ENCODE measurements at places on chromosomes 7 and 10.
A peak's percentile ranks its signal among the peaks of the same experiment; 100 is the strongest.

DNA sequence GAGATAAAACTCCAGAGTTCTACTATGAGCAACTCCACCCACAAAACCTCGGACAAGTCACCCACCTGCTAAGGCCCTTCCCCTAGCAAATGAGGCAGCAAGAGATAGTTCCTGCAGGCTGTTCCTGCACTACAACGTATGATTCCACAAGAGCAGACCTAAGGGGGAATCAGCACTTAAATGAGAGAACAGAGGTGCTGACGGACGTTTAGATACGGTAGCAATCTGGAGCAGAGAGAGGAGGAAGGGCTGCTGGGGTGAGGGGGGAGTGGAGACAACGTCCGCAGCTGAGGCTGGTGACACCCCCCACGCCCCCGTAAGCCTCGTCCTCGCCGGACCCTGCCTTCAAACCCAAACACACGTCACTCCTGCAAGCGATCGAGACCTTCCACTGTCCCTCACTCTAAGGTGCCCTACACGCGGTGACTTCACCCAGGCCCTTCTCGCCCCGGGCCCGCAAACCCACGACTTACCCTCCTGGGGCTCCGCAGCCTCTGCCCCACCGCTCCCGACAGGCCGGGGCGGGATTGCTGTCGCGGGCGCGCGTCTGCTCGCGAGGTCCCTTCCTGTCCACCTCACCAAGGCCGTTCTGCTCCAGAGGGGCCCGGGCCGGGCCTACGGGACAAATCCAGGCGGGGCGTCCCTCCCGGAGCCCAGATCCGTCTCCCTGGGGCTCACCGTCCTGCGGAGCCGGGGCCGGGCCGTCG is 635 bp downstream of the ZNF12 start:
- DNase-seq: peak; percentile 22

DNA sequence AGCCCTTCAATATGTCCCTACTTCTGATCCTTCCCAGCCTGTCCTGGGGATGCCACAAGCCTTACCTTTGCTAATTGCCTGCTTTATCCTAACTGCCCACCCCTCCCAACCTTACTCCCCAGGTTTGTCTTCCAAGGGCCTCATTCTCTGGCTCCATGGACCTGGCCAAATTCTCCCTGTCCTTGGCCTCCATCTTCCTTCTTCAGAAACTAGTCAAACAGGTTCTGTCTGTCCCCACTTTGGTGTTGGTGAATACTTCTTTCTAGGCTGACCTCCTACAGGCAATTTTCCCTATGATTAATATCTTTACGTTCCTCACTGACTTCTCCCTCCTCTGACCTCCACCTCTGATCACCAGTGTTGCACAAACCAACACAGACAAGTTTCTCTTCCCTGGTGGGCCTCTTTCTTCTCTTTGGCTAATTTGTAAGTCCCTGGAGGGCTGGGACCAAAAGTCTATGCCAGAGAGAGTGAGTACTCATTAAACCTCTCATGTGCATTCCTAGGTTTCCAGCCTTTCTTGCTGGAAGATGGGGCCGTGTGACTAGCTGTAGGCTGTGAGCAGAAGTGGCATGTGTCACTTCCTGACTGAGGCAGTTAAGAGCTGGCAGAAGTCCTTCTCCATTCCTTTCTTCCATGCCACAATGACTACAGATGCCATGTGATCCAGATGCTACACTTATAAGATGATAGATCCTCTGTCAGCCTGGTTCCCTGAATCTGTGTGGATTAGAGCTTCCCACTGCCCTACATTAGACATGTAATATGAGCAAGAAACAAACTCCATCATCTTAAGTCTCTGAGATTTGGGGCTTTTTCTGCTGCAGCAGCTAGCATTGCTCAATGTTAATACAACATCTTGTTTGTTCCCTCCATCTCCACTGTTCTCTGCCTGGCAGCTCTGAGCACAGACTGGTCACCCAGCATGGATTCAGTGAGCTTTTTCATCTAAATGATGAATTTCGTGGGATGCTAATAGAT is 382.7 kb downstream of the RPS24 start:
- DNase-seq: no peak

GRCh38 chr7:3980300-3980643 is 679.2 kb downstream of the SDK1 start:
- no peak for DNase-seq

DNA sequence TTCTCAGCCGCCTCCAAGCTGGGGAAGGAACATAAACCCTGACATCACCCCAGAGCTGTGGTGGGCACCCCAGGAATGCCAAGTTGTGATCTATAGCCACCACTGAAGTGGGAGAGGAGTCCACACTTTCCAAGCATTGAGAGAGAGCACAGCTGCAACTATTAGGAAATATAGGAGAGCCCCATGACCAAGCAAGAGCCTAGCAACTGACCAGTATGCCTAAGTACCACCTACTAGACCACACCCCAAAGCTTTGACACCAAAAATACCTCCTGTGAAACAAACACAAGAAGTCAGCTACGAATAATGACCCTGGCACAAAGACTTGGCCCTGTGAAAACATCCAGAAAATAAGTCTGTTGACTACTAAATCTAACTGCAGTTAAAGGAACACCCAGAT is 804.1 kb upstream of the IGFBP3 start:
- DNase-seq: no peak

GRCh38 chr7:68309271-68309670 is 1289.0 kb upstream of the AUTS2 start:
- no peak for DNase-seq

- no peak for DNase-seq
Measured at GRCh38 chr10:98488669-98489430, 42.1 kb upstream of the HPS1 start.

- no peak for DNase-seq
Measured at GRCh38 chr10:127532659-127533058, 16.4 kb upstream of the NPS start.

- DNase-seq: no peak
Measured at GRCh38 chr7:35355199-35355598, 101.3 kb upstream of the TBX20 start.

- no peak for DNase-seq
Measured at GRCh38 chr10:5106553-5106952, 12.3 kb downstream of the AKR1C3 start.

DNA sequence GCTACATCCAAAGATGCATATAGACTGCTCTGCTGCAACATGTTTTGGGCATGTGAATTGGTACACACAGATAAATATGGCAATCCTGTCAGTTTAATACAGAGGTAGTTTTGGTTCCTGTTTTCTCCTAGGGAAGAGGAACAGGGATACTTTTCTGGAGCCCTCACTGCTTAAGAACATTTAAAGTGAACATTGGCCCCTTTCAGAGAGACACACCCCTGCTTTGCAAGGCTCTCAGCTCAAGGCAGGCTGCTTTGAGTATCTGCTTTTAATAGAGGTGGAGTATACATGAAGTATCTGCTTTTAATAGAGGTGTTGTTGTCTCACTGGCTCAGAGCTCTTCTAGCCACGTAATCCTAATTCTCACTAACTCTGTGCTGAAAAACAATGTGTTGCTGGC is 38.9 kb downstream of the CYP51A1 start:
- no peak for DNase-seq

GRCh38 chr7:105990727-105991453 is 27.8 kb downstream of the CDHR3 start:
- DNase-seq: no peak

DNA sequence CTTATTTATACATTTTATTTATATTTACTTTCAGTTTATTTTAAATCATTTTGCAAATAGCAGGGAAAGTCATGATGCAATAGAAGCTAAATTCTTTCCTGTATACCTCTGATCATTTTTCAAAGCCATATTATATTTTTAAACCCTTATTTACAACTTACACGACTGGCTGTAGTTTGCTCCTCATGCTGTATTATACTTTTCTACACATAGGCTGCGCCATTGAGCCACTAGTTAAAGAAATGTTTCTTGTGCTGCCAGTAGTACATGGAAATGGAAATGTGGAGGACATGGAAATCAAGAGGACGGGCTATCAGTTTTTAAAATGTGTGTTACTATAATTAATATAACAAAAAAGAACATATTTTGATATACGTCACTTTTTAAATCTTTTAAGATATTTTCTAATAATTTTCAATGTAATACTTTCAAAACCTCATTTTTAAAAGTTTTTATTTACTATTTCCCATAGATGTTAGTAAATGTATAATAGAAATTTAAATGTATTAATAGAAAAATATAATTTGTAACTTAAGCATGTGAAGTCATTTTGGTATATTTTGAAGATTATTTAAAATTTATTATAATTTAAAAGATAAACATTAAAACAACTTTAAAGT is 118.5 kb downstream of the VTI1A start:
- DNase-seq: no peak

DNA sequence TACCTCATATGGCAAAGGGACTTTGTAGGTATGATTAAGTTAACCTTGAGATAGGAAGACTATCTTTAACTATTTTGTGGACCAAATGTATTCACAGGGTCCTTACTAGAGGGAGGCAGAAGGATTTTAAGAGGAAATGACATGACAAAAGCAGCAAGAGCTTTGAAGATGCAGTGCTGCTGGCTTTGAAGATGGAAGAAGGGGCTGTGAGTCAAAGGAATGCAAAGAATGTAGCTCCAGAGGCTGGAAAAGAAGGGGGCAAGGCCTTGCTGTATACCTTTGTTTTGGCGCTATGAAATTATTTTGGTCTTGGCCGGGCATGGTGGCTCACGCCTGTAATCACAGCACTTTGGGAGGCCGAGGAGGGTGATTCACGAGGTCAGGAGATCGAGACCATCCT is 3.2 kb upstream of the NRBF2 start:
- no peak for DNase-seq

- no peak for DNase-seq
Measured at GRCh38 chr7:18860221-18860620, 257.2 kb downstream of the TWIST1 start.

DNA sequence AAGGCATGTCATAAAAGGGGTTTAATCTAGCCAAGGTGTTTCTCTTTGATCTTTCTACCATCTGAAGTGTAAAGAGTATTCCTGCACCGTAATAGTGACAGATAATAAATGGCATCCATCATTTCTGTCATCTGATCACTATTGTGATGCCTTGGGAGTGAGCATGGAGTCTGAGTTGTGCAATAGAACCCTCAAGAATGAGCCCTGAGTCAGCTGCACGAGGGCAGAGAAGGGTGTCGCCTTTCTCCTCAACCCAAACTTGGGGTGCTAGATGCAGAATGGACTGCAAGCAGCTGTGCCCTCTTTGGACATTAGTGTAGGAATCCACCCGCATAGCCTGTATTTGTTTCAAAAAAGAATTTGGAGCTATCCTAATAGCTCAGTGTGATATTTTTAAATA is 115.2 kb downstream of the ZNF37A start:
- DNase-seq: no peak

DNA sequence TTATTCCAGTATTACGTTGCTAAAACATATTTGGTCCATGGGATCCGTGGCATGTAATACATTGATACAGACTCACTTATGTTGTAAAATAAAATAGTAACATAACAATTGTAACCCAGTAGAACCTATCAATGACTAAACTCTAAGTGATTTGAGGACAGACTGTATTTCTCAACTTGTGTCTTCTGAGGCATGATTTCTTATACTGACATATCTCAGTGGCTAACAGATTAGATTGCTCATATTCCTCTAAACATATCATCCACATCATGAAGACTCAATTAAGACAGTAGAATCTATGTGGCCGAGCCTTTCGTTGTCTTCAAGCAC is 72.3 kb downstream of the CREB5 start:
- DNase-seq: no peak

DNA sequence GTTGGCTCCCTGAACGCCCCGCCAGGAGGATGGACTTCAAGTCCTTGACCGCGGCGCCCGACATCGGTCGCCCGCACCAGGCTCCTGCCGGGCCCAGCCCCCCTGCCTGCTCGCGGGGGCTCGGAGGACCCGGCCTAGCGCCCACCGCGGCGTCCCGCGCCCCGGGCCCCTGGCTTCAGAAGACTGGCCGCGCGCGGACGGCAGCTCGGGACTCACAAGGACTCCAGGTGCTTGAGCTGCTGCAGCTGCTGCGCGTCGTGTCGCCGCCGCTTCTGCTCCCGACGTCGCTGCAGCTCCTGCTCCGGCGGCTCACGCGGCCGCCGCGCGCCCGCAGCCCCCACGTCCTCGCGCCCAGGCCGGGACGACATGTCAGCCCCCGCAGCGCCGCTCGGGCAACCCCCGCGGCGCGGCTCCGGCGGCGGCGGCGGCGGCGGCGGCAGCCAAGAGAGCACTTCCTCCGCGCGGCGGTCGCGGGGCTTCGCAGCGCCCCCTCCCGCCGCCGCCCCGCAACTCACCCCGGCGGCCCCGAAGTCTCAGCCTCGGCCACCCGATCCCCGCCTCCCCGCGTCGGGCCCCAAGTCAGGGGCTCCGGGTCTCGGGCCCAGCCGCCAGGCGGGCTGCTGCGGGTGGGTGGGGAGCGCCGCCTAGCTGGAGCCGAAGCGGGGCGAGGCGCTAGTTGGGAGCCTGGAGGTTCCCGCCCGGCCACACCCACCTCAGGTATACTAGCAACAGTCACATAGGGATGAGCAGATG is at the start of gene RP9:
RP9 (minus strand) TSS at position 400 of the 753 bp plus-strand sequence; CDS start at position 368, 32 bp downstream.
- DNase-seq: peak; percentile 66

DNA sequence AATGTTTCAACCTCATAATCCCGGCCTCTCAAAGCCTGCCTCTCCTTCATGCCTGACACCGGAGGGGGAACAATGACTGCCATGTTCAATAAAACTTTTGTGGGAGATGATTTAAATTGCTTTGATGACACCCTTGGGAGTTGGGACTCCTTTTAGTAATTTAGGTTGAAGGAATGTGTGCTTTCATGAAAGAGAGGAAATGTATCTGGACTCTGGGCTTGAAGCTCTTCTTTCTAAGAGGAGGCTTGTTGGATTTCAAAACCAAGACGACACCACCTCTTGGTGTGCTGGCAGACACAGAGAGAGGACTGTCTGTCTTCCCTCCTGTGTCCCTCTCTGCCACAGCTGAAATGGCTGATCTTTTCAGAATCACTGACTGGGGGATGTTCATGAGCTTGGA is 168.1 kb downstream of the GALNT17 start:
- DNase-seq: no peak

DNA sequence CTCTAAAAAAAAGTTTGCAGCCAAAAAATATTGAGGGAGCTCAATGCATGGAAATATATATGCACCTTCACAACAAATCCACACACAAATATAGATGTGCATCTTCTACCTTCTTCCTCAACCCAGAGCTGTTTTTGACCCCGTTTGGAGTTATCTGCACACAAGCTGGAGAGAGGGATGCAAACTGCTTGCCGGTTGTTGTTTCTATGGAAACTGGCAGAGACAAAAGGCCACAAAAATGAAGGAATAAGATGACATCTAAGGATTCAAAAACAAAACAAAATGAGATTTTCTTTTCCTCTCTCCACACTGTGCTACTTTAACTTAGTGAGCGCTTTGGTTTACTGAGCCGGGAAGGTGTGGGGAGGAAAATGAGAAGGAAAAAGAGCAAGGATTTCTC is 210.2 kb upstream of the AGK start:
- no peak for DNase-seq

DNA sequence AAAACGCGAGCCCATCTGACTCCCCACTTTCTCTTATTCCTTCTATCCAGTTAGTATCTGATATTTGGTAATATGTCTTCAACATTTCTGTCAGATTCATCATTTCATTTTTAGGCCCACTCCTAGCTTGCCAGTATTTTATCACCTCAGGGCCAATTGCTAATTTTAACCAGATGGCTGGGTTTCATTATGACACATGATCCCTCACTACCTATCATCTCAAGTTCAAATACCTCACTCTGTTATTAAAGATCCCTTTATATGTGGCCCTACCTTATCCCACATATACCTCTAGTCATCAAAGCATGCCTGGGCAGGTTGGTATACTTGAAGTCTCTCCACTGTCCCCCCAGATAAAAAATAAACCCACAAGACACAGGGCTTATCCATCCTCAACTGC is 104.9 kb downstream of the RNLS start:
- DNase-seq: no peak
